ENCODE measurements at places on chromosomes 11 and 22.

- peak; percentile 35 for DNase-seq
Measured at GRCh38 chr11:122717264-122717867, 61.8 kb downstream of the UBASH3B start.

- no peak for DNase-seq
Measured at GRCh38 chr11:112306230-112306629, 45.6 kb upstream of the PLET1 start.

- DNase-seq, result no peak
Measured at GRCh38 chr11:13169709-13170108, 107.9 kb upstream of the BMAL1 start.

GRCh38 chr22:29837741-29838598 is at the start of gene ASCC2:
Gene ASCC2, minus strand, starts transcription at chr22:29838274. Its CDS starts 5,949 bp downstream, at chr22:29832325.
- DNase-seq, result peak; percentile 94

GRCh38 chr22:41532908-41533825 is 11.1 kb downstream of the POLR3H start:
- peak; percentile 85 for DNase-seq

DNA sequence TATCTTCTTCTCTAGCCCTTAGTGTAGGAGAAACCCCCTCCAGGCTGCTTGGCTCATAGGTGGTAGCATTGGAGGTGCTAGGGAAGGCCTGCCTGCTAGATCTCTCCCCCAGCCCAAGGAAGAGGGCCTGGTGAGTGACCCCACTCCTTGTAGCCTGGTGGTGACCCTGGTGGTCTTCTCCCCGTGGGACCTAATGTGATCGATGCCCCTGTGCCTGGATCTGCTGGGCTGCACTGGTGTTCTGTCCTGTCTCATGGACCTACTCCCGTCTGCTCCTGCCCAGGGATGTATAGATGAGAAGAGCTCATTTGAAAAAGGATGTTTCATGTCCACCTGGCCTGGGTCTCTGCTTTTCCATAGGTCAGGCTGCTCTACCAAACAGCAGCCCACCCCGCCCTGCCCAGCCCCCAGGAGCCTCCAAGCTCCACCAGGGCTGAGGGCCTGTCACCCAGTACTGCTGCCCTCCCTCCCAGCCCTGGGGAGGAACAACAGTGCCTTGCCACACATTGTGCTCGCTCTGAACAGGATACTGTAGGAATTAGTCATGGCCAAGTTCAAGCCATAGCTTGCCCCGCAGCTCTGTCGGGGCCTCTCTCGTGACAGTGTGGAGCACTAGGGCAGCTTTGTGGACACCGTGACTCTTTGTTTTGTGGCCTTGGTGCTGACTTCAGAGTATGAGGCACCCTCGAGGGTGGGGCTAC is 19.7 kb downstream of the SLC37A2 start:
- DNase-seq, result no peak

DNA sequence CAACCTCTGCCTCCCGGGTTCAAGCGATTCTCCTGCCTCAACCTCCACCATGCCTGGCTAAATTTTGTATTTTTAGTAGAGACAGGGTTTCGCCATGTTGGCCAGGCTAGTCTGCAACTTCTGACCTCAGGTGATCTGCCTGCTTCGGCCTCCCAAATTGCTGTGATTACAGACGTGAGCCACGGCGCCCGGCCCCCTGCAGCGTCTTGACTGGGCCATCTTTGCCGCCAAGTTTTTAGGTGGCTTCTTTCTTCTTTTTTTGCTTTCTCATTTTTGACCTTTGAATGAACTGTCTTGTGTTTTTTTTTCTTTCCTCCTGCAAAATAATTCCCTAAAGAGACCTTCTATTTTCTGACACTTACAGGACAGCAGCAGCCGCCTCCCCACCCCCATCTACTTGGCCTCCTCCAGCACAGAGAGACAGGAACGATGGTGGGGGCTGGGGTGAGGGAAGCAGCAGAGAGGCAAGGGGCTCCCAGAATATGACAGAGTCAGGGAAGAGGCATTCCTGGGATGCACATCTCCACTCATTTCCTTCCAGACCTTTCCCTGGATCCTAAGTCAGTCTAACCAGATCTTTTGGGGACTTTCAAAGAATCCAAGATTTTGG is 92.6 kb upstream of the ALX4 start:
- DNase-seq, result no peak

DNA sequence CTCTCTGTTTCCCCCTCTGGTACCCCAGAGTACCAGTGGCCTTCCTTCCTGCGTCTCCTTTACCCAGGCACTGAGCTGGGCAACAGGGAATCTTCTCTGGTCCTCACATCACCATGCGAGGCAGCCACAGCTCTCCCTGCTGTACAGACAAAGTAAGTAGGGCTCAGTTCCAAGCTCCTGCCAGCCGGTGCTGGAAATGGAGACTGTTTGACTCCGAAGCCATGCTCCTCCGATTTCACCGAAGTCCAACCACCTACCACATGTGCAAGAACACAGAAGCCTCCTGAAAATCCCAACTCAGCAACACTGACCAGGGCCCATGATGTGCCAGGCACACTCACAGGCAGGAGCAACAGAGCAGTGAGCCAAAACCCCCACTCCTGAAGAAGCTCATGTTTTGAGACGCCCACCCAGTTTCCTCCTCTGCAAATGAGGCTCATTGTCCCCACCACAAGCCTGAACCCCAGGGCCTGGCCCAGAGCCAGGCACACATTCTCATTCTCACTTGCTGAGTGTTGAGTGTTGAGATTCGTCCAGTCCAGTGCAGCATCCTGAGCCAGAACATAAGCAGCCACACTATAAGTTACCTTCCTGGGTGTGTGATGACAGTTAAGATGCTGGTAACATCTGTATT is 156.0 kb downstream of the MPPED1 start:
- DNase-seq, result no peak

- no peak for DNase-seq
Measured at GRCh38 chr22:26830837-26831236, 173.4 kb downstream of the MIAT start.

- no peak for DNase-seq
Measured at GRCh38 chr11:63875506-63876065, 36.7 kb downstream of the MARK2 start.

DNA sequence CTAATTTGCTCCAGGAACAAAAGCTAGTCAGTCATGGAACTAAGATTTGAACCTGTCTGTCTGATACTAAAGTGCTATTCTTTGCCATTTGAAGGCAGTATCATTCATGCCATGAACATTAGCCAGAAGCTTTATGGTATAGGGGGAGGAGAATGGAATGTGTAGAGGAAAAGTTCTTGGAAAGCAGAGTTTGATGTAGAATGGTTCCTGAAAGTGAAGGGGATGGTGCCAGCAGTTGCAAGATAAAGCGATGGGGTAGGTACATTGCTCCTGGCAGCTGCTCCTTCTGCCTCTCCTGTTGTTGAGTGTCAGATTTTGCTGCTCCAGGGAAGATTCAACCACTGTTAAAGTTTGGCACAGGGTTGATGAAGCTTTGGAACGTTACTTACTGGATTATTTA is 53.4 kb downstream of the ARHGAP42 start:
- no peak for DNase-seq

DNA sequence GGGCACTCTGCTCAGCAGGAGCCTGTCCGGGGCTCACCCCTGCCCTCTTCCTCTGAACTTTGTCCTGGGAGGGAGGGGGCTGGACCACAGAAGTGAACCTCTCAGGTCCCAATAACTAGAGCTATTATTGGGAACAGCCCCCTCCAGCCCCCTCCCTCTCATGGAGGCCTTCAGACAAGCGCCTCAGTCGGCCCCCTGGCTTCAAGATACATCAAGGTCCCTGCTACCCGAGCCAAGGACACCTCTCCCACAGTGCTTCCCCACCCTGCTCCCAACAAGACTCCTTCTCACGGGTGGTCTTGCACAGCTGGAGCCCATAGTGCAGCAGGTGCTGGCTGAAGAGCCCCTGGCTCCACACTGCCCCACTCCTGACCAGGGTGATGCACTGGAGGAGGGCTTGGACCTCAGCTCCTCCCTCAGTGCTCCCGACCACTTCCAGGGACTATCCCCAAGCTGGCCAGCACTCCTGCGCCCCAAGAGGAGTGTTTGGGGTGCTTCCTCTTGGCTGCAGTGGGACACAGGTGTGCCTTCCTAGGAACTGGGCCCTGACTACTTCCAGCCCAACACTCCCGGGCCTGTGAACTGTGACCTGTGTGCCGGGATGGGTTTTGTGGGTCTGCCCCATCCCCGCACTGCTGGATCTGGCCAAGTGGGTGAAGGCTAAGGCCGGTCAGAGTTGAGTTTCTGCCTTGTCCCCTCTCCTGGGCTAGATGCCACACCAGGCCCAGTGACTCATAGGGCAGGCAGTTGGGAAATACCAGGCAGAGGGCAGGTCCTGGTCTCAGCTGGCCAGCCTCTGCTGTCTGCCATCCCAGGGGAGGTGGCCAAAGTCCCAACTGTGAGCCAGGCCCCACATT is 2.2 kb downstream of the PNPLA2 start:
- DNase-seq, result no peak

- no peak for DNase-seq
Measured at GRCh38 chr11:116730601-116731000, 42.2 kb downstream of the BUD13 start.

DNA sequence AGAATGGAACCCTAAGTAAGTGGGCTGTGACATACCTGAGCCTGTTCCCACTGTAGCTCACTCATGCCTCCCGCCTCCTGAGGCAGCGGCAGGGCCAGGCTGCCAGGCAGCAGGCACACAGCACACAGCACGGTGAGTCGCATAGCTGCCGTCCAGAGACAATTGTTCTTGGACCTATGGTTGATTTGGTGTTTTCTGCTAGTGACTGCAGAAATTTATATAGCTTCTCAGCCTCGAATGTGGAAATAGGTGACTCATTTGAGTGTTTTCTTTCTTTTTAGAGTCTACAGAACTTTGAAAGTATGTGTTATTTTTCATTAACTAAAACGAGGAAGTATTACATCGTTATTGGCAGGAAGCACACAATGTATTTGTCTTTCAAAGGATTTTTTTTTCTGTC is at the start of gene MMP7:
Gene MMP7 (minus strand): TSS at position 190 of the 400 bp plus-strand sequence. CDS start 47 bp downstream, at position 143.
- DNase-seq, result no peak

DNA sequence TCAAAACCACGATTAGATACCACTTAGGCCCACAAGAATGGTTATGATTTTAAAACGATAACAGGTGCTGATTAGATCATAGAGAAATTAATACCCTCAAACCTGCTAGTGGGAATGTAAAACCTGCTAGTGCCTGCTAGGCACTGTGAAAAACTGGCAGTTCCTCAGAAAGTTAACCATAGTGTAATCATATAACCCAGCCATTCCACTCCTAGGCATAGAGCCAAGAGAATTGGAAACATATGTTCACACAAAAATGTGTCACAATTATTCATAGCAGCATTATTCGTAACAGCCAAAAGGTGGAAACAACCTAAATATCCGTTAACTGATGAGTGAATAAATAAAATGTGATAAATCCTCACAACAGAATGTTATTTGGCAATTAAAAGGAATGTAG is 122.2 kb upstream of the SYN3 start:
- no peak for DNase-seq

GRCh38 chr11:65583589-65583988 is 7.7 kb downstream of the EHBP1L1 start:
- DNase-seq, result no peak

GRCh38 chr11:114162719-114163123 is 103.2 kb downstream of the ZBTB16 start:
- no peak for DNase-seq

DNA sequence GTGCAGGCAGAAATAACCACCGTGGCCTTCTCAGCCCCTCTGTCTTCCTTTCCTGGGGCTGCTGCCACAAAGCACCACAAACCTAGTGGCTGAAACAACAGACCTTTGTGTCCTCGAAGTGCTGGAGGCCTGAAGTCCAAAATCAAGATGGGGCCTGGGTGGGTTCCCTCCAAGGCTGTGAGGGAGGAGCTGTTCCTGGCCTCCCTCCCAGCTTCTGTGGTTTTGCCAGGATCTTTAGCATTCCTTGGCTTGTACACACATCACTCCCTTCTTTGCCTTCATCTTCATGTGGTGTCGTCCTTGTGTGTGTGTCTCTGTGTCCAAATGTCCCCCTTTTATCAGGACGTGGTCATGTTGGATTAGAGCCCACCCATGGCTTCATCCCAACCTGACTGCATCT is 29.0 kb upstream of the PARVG start:
- no peak for DNase-seq

- no peak for DNase-seq
Measured at GRCh38 chr22:42320443-42321416, 50.3 kb upstream of the TCF20 start.

GRCh38 chr11:78620159-78620558 is 45.5 kb upstream of the NARS2 start:
- DNase-seq, result no peak

DNA sequence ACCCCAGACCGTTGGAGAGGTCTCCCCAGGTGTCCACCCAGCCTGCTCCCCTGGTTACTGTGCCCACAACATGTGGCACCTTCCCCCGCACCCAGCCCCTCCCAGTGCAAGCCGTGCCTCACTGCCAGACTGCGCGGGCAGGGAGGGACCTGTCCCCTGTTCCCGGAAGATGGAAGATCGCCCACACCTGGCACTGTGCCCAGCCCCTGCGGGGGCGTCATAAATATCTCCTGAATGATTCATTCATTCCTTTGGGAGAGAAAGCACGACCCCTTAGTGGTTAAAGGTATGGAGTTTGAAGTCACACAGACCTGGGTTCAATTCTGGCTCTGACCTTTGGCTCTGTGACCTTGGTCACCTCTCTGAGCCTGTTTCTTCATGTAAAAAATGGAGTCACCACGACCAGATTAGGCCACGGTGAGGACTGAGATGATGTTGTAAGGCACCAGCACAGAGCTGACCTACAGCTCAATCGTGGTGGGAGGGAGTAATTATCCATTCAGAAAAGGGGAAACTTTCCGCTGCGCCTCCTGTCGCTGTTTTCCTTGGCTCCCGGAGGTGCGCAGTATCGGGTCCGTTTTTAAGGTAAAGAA is 497 bp upstream of the SYT12 start:
- no peak for DNase-seq

GRCh38 chr11:91230647-91231046 is 994.0 kb upstream of the FAT3 start:
- no peak for DNase-seq

DNA sequence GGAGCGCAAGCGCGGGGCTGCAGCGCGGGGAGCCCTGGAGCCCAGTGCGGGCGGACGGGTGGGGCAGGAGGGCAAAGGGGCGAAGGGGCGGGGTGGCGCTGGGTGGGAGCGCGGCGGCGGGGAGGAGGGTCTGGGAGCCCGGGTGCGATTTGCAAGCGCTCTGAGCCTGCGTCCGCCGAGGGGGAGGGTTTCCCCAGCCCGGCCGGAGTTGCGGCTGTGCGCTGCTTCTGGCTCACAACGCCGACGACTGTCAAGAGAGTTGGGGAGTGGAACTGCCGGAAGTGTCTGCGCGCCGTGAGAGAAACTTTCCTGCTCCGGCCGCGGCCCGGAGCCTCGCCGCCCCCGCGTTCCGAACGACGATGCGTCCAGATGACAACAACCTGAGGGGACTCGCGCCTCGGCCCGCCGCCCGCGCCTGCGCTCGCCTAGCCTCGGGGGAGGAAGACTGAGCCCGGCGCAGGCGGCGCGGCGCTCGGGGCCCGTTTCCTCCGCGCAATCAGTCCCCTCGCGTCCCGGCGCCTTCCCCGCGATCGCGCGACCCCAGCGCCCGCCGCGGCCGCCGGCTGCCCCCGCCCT is at the start of gene ARHGAP42:
Gene ARHGAP42 (plus strand): TSS at position 235 of the 576 bp plus-strand sequence. CDS start 391 bp downstream, outside the sequence.
- peak; percentile 58 for DNase-seq

- DNase-seq, result no peak
Measured at GRCh38 chr11:44537679-44538078, 27.8 kb upstream of the CD82 start.
